Cortex of kidney (tissue), 1 donor: ENCODE measurements at places on chromosomes 3 and 15.

DNA sequence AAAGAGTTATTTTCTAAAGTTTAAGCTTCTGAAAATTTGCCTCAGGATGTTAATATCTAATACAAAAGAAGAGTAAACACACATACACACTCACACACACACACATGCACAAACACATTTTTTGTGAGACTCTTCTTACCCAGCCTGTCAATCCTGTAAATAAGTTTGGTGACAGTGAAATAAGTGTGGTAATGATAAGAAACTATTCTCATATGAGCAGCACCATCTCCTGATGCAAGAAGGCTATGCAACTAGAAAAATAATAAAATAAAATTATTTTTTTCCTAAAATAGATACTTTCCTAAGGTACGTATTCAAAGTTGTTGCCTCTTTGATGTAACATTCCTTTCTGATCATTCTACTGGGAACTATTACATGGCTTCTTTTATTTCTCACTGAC is 155.1 kb downstream of the MECOM start:
- no peak for DNase-seq

DNA sequence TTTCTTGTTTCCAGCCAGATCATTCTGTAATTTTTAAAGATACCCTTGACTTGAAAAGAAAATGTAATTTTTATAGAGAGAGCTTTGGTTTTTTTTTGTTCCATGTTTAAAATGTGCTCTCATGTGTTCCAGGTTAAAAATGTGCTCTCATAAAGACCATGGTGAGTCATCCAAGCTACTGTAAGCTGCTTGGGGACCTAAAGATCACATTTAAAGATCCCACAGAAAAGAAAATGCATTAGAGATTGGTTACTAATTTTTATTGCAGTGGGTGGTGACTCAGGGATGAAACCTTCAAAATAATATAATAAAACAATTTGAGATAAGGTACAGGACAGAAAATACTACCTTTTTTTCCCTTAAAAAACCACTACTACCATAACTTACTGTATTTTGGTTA is 11.0 kb downstream of the TCF12 start:
- no peak for DNase-seq

- DNase-seq = no peak
These were observed 662.9 kb downstream of the NLGN1 start for GRCh38 chr3:174060431-174060830.

- no peak for DNase-seq
These were observed 411 bp upstream of the C3orf70 start for GRCh38 chr3:185153171-185153771.

GRCh38 chr3:24682141-24682547 is 187.5 kb upstream of the THRB start:
- no peak for DNase-seq

DNA sequence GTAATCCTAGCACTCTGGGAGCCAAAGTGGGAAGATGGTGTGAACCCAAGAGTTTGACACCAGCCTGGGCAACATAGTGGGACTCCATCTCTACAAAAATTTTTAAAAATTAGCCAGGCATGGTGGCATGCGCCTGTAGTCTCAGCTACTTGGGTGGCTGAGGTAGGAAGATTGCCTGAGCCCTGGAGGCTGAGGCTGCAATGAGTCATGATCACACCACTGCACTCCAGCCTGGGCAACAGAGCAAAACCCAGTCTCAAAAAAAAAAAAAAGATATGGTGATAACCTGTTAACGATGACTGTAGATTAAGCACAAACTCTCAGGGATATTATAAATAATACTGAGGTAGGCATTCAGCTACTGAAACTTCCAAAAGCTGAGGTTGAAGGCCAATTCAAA is 107.5 kb downstream of the SLC49A4 start:
- DNase-seq = no peak

GRCh38 chr3:170475092-170475685 is 56.5 kb downstream of the CLDN11 start:
- DNase-seq = no peak

GRCh38 chr15:65621638-65622037 is at the start of gene SLC24A1:
Gene SLC24A1 (plus strand): TSS chr15:65621938. CDS start chr15:65624081, 2,143 bp downstream.
- DNase-seq = no peak

DNA sequence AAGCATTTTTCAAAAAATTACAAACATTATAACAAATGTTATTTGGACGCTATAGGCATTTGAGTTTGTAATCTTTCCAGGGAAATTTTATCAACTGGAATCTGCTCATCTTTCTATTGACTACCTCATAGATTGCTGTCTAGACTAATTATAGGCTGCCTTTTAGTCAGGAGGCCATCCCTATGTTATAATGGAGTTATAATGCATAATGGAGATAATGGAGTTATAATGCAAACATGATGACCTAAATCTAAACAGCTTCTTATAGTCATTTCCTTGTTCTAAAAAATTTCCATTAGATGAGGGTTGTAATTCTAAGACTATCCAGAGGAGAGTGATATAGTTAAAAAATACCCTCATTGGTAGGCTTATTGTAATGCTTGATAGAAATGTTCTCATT is 226.4 kb downstream of the SI start:
- no peak for DNase-seq

- DNase-seq = no peak
These were observed 427.8 kb upstream of the C2CD4B start for GRCh38 chr15:62592920-62593319.

GRCh38 chr3:8413337-8413926 is 88.2 kb upstream of the LMCD1 start:
- no peak for DNase-seq

DNA sequence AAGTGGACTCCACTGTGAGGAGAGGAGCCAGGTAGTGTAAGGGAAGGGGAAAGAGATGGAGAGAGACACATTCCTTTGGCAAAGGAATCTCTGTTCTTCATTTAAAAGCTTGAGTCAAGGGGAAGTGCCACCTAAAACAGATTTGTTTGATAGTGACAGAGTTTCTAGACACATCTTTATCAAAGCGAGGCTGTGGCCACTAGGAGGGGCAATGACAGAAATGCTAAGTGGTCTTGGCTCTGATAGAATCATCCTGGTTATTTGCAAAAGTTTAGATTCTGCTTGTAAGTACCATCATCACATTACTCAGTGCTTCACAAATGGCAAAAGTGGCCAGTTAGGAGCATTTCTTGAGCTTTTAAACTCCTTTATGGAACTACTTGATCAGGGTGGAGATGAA is 261.4 kb downstream of the CNTN3 start:
- DNase-seq = no peak

DNA sequence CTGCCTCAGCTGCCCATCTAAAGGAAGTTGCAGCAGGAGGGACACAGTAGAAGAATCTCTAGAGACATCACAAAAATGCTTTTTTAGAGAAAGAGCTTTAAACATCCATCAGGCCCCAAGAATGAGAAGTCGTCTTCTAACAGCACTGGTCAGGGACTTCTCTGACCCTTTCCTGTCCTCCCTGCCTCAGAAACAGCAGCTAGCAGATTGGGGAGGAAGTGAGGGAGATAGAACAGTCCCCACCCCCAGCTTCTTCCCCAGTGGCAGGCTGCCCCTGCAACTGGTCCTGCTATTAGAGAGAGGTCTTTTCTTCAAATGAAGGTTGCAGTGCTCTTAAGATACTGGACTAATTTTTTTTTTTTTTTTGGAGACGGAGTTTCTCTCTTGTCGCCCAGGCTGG is 55.1 kb downstream of the PDE8A start:
- DNase-seq = no peak

GRCh38 chr15:52350423-52350822 is 54.8 kb upstream of the MYO5C start:
- DNase-seq = no peak

DNA sequence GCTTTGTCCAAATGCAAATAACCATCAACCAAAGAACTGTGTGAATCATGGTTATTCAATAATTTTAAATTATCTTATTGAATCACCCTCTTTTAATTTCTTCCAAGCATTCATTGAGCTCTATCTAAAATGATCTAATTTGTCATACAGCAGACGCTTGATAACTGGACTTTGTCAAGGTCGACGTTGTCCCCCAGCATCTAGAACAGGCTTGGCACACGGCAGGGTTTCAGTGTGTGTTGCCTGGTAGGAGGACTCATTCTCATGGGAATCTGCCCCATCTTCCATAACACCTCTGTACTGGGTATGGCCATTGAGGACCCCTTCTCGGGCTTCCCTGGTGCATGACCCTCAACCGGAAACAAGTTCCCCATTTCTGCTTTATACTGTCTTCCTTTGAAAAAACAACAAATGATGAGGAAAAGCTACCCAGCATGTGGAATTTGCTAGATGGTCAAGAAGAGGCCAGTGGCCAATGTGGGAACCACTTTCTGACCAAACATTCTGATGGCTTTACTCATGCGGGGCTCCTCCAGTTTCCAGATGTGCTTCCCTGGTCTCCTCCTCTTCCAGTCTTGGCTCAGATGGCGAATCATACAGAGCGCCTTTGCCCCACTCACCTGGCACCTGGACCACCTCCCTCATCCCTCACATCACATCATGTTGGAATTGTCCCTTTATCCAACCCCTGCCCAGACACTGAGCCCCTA is 41.7 kb upstream of the SEC22A start:
- DNase-seq = no peak
